AG09309 (cell line): ENCODE measurements at places on chromosomes 12 and 14.
A peak's percentile ranks its signal among the peaks of the same experiment; 100 is the strongest.

DNA sequence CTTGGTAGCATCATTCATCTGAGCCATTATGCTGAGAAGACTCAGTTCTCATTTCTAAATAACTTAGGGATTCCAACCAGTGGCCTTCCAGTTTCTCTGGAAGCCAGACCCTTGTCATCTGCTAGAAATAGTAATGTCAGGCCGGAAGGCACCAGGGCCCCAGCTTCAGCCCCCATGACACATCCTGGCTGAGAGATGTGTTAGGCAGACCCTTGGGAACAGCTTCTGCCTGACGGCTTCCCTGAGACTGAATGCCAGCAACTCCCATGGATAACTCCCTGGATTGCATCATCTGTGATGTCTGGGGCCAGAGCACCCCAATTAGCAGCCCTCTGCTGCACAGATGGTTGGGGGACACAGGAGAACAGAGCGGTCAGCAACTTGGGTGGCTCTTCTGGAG lies 583.5 kb upstream of the TBX3 start:
- DNase-seq = no peak

DNA sequence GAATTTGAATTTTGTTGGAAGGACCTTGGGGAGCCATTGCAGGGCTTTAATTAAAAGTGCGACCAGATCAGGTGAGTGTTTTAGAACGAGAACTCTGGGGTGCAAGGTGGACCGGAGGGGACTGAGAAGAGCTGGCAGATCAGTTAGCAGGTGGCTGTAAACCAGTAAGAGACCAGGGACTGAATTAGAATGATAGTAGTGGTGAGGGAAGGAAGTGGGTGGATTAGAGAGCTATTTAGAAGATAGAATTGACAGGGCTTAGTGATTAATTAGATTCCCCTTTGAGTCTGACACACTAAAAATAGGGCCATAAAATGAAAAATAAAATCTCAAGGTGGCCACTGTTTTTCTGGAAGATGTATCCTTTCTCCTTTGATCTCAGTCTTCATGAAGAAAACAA lies 44.8 kb downstream of the PLXNC1 start:
- no peak for DNase-seq

- DNase-seq = no peak
Observed at GRCh38 chr14:36556811-36557433, 25.5 kb downstream of the NKX2-8 start.

DNA sequence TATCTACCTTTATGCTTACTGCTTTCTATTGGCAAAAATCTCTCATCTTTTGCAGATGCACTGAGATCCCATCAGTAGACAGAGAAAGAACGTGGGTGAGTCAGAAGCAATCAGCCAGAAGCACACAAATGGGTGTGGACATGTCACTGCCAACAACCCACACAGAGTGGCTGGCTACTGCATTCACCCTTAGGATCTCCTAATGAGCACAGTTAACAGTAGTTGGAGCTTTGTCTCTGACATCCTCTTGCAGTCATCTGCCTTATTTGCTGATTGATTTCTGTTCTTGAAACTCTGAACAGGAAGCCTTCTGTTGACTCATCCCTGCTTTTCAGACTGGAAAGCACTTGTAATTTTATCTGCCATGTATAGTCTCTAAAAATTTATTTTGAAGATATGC lies 117.2 kb downstream of the RGS6 start:
- DNase-seq = no peak

DNA sequence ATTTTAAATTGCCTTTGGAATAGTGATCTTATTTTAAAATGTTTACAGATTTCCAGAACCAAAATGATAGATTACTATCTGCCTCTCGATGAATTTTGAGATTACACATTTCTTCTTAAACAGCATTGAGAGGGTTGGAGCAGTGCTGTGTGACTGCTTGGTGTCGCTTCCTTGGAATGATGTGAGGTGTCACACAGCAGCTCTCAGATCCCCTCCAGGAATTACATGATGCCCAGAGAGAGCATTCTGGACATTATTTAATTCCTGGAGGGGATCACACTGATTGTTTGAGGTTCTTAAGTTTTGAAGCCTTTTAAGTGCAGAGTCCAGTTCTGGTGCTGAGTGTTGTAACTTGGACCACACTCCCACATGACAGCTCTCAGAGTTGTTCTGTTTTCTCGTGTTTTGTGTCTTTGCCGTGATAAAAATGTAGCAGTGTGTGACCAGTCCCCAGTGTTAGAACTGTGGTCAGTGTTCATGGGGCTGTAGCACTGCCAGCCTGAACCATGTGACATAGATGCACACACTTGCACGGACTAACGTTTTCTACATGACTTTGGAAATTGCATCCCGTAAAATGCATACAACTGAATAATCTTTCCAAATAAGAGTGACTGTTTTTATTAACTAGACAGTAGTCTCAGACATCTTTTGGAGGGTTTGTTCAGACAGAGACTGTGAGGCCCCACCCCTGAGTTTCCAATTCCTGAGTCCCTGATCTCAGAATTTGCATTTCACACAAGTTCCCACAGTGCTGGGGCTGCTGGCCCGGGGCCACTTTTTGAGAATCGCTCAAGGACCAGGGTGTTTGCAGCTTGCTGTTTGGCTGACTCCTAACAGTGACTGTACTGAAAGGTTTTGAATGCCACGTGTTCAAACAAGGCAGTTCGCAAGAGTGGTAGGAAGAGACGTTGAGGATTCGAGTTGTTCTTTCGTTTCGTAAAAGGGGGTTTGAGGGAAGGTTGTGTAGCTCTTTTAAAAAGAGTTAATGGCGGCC lies 26.0 kb downstream of the XRCC3 start:
- no peak for DNase-seq

GRCh38 chr14:101879529-101880336 lies 84.6 kb upstream of the DYNC1H1 start:
- DNase-seq = no peak

DNA sequence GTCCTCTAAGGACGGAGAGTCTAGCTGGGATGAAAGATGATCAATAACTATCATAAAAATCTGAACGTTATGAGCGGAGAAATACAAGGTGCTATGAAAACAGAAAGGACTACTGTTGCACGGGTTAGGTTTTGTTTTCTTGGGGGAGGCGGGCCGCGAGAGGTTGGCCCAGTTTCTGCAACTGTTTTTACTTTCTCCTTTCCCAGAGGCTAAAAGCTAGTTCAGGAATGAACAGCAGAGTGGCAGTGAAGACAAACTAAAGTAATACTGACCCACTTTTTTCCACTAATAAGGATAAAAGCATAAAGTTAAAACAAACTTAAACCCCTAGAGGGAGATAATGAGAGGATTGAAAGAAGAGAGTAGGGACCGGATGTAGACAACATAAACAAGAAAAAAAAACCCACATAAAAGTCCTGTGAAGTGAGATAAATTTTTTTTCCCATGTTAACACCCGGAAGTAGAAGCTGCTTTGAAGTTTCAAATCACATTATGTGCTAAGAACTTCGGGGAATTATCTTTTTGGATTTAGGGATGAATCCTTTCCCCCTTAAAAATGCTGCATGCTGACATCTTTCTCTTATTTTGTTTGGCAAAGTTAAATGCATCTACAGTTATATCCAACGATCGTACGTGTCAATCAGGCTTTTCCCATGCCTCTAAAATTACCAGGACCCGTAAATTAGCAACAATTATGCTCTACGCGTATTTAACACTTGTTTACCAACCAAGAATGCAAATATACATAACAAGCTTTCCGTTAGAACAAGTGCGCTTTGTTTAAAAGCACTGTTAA lies 1.0 kb upstream of the CDK17 start:
- DNase-seq = no peak

DNA sequence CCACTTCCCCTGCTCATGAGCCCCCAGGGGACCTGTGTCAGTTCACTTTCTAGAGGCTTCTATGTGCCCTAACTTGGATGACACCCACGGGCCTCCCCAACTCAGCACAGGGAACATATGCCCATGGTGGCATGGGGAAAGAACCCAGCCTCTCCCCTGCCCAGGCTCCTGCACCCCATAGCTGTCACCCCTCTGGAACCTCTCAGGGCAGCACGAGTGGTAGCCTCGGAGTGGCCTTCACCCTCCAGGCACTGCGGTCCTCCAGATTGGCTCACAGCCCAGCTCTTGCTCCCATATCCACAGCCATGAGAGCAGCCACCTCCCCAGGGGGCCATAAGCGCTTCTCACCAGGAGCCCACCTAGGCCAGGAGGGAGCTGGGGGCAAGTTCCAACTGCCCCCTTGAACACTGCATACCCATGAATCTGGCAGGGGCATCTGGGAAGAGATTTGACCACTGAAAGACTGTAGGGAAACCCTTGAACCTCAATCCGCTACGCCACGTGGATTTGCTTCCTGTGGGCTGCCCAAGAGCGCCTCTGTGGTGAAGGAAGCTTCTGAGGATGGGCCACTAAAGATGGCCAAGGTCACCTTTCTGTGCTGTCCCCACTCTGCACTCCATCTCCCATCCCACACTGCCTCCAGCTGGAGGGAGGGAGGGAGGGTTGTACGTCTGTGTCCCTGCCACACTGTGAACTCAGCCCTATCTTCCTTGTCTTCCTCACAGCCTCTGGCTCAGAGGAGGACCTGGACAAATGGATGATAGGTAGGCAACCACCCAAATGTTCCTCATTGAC lies 11.9 kb downstream of the PLD4 start:
- no peak for DNase-seq

DNA sequence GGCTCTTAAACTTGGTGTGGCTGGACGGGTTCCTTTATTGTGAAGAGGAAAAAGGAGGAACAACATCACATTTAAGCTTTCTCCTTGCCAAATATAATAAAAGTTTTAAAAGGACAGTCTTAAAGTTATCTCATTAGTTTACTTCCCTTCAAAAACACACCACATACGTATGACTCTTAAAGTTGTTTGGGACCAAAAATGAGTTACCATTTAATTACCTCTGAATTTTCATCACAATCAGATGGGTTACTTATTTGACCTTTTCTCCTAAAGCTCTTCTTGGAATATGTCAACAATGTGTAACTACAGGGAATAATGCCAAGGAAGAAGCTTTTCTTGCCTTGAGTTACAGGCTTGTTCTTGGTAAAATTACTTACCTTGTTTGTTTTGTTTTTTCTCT lies 16.4 kb downstream of the RAB21 start:
- DNase-seq = no peak

GRCh38 chr12:126879842-126880241 lies 1387.1 kb upstream of the TMEM132C start:
- no peak for DNase-seq

DNA sequence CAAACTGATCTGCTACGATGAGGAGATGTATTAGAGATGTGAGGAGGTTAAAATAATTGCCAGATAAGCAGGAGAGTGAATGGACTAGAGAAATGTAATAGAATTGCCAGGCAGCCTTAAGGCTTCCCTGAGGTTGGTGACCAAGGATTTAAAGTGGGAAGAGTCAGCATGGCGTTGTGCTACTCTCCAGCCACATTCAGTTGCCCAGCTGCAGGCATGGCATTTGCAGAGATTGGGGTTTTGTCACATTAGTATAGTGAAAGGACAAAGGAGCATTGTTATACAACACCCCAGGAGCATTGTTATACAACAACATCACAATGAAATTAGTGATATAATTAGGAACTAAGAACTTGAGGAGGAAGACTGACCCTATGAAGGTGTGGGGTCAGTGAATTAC lies 31.7 kb downstream of the MARK3 start:
- DNase-seq = no peak

GRCh38 chr12:48985901-48986300 lies 7.8 kb downstream of the WNT1 start:
- no peak for DNase-seq

DNA sequence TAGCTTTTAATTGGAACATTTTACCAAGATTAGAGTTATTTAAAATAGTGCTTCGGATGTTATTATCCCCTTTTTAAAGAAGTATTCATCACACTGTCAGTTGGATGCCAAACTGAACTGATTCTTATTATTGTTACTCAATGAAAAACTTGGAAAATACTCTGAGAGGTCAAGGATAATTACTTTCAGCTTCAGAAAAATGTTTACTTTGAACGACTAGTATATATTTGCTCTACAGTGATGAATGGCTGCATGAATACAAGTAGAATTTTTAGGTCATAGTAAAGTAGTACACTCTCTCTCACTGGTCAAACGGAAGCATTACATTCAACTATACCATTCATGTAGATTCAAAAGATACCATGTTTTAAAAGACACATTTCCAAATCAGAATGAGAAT lies 269.2 kb downstream of the CCDC91 start:
- no peak for DNase-seq

DNA sequence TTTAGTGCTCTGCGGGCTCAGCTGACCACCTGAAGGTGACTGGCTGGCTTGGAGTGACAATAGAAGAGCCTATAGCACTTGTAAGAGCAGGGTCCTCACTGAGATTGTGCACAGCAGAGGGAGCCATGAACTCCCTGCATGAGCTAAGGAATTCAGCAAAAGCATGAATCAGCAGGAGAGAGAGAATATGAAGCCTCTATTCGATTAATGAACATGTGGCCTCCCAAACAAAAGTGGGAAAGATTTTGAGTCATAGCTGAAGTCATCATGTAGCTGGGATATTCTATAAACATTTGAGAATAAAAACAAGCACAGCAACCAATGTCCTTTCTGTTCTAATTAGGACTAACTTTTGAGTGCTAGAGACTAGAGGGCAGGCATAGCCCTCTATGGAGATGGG lies 626.6 kb downstream of the DIO2 start:
- DNase-seq = peak; percentile 71

GRCh38 chr12:98752726-98753125 lies 107.6 kb downstream of the APAF1 start:
- DNase-seq = peak; percentile 78
